GM12865 (cell line): ENCODE measurements at places on chromosomes 16 and 17.

- DNase-seq: no peak
Observed at GRCh38 chr17:4648741-4649140, 7.3 kb upstream of the ALOX15 start.

DNA sequence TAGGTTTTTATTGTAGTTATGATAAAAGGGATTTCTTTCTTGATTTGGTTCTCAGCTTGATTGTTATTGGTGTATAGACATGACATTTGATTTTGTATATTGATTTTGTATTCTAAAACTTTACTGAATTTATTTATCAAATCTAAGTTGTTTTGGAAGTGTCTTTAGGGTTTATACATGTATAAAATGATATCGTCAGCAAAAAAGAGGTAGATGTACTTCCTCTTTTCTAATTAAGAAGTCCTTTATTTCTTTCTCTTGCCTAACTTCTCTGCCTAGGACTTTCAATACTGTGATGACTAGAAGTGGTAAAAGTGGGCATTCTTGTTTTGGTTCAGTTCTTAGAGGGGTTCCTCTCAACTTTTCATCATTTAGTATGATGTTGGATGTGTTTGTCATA is 487.3 kb upstream of the KIF2B start:
- no peak for DNase-seq

GRCh38 chr16:85709766-85710585 is 21.2 kb upstream of the GINS2 start:
- no peak for DNase-seq

DNA sequence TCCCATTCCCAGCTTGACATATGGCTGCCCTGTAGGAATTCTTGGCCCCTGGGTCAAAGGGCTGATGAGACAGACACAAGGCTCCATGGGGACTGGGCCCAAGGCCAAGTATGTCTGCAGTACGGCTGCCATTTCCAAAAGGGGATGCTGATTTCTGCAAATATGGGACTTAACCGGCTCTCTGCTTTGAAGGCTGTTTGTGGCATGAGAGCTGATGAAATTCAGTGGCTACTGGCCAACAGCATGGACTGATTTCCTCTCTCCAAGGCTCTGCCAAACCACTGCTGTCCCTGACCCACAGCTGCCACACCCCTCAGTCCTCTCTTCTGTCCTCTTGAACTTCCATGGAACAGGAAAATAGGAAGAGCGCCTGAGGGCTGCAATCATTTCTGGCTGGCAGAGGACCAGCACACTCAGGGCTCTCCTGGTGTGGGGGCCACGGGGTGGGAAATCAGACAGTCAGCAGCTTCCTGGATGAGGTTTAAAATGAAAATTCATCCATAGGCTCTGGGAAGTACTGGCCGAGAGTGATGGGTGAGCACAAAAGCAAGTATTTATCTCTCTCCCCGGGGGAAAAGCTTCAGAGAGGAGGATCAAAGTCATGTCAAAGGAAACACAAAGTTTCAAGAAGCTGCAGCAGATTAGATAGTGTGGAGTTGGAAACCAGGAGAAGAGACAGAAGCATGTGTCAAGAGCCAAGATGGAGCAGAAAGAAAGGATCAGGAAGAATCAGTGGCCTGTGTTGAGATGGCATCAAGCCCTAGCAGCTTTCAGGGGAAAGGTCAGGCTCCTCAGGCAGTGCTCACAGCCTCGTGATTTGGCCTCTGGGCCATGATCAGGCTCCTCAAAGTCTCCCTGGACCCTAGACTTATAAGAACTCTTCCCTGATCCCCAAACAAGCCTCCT is 64.1 kb upstream of the SREBF1 start:
- DNase-seq: no peak

- DNase-seq: no peak
Observed at GRCh38 chr16:11792410-11793241, 4.4 kb downstream of the ZC3H7A start.

DNA sequence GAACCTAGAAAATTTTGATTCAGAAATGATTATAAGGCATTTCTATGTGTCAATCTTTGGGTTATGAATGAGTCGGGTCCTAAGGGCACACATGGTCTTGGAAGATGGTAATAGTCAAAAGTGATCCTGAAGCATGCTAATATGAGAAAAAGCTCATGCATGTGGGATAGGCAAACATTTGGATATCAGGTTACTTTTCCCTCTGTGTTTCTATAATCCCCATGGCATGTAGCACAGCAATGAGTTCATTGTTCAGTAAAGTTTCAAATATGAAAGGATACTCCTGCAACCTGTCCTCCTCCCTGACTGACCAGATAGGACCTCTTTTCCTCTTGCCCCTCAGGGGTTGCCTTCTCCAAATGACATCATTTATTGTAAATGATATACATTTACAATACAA is 249.9 kb upstream of the MON1B start:
- DNase-seq: no peak

GRCh38 chr16:11679250-11679649 is 11.0 kb downstream of the SNN start:
- no peak for DNase-seq

GRCh38 chr17:72693956-72694355 is 398.5 kb downstream of the SLC39A11 start:
- DNase-seq: no peak

GRCh38 chr16:27982184-27982583 is 81.3 kb downstream of the GSG1L start:
- DNase-seq: no peak

GRCh38 chr17:49108318-49108717 is 24.3 kb upstream of the B4GALNT2 start:
- no peak for DNase-seq

DNA sequence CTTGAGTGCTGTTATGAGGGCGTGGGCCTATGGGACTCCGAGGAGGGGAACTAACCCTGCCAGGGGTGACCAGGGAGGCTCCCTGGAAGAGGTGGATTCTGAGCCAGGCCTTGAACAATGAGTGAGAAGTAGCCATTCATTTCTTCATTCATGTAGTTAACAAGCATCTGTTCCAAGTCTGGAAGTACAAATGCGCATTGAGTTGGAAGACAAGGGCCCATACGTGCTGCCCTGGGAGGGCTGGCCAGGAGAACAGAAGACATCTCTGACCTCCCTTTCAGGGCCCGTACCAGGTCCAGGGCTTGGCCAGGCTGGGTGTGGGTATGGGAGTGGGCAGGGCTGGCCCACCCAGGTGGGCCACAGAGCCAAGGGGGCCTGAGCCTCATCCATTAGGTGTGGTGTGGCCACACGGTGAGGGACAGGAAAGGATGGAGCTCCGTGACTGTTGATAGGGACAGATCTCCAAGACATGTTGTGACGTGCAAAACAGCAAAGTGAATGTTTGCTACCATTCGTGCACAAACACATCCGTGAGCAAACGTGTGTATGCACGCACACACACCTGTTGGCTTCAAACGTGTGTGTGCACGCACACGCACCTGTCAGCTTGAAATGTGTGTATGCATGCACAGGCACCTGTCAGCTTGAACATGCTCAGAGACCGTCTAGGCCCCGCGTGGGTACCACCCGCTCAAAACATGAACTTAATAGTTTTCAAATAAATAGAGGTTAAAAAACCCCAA is 46.8 kb downstream of the ZDHHC7 start:
- no peak for DNase-seq

DNA sequence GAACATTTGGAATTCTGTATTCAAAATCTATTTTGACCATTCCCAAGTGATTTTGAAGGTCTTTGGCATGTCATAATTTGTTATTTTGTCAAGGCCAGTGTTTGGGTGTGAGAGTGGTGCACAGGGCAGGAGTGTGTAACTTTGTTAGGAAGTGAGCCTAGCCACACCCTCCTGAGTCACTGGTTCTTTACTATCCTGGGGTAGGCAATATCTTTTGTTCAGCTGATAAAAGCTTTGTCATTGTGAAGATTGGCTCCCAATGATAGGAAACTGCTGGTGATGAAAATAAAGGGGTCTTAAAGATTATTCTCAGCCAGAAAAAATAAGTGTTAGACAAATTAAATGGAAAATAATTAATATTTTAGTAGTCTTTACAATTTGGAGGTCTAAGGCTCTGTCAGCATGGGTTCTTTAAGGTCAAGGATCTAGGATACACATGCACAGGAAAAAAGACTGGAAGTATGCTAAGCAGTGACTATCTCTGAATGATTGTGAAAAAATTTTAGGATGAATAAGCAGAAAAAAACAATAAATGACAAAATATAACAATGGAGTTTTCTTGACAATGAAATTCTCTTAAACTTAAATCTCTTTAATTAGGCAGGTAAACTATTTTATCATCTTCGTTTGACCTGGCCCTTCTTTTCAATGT is 5.1 kb downstream of the UBN1 start:
- no peak for DNase-seq

DNA sequence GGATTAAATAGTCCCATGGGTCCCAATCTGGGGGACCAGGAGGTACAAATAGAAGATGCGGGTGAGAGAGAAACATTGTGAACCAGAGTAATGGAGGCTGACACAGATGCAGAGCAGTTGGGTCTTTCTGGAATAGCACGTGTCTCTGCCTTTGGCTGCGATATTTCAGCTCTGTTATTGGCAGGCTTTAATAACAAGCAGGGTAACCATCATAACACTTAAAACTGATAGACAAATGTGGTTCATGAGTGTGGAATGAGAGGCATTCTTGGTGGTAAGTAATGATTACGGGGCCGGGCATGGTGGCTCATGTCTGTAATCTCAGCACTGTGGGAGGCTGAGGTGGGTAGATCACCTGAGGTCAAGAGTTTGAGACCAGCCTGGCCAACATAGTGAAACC is 110.3 kb downstream of the SNX29 start:
- no peak for DNase-seq

DNA sequence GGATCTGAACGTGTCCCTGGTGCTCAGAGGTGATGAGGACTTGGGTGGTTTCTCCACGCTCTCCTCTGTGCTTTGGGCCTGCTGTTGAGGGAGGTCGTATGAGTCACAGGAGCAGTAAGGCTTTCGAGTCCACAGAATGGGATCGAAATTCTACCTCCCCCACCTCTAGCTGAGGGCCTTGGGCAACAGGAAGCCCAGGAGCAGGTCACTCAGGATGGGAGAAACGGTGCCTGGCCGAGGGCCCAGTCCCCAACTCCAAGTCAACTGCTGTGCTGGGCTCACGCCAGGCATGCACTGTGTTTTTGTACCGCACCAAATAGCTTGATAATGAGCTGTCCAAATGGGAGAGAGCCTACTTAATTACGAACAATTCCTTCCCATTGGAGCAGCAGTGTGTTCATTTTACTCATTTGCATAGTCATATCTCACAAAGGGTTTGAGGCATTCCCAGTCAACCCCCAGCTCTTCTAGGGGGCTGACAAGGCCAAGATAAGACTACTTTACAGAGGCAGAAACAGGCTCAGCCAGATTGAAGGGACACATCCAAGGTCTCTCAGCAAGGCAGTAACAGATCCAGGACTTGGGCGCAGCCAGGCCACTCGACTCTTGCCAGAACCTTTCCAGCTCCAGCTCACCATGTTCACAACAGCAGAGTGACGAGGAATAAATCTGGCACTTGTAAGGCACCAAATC is 53.6 kb downstream of the WNT3 start:
- no peak for DNase-seq

DNA sequence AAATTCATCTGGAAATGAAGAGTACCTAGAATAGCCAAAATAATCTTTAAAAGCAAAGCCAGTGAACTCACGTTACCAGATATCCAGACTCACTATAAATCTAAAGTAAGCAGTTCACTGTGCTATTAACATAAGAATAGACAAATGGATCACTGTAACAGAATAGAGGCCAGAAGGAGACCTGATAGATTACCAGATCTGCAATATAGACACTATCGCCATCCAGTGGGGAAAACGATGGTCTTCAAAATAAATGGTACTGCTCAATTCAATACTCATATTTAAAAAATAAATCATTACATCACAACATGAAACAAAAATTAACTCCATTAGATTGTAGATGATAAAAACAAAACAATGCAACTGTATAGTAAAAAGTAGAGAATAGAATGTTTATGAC is 158.6 kb upstream of the CDH8 start:
- peak; percentile 1 for DNase-seq

DNA sequence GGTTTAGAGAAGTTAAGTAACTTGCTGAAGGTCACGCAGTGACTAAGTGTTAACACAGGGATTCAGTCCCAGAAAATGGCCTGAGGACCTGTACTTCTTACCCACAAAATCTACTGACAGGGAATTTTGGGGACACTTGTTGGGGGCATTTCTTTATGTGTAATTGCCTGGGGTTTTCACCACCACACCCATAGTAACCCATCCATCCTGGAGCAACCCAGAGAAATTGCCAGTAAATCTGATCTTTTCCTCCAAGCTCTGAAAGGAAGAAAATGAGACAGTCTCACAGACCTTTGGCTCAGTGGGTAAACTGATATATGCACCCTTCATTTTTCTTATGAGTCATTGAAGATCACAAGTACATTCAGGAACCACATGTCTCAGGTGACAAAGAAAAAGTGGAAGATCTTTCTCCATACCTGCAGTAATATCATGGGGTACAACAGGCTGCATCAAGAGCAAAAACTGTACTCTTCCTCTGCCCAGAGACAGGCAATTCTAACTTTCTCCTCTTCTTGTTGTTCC is 81.0 kb downstream of the NOG start:
- no peak for DNase-seq

GRCh38 chr16:1337486-1337885 is 4.0 kb downstream of the BAIAP3 start:
- no peak for DNase-seq

DNA sequence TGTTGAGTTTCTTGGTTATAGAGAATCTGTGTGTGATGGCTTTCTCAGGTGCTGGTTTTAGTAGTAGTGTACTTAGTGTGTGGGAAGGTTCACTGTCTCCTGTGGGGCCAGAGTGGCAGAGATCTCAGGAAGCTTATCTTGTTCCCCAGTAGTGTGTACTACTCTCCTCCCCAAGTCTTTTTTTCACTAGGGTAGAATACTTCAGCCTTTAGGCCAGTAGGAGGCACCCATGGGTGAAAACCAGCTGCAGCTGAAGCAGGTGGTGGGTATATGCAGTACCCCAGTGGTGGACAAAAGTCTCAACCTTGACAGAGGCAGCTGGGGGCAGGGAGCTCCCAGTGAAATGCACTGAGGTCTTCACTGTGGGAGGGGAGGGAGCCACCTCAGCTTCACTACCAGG is 109.9 kb downstream of the PHKB start:
- DNase-seq: peak; percentile 19

- no peak for DNase-seq
Observed at GRCh38 chr17:27621942-27622559, 8.9 kb upstream of the LGALS9 start.

DNA sequence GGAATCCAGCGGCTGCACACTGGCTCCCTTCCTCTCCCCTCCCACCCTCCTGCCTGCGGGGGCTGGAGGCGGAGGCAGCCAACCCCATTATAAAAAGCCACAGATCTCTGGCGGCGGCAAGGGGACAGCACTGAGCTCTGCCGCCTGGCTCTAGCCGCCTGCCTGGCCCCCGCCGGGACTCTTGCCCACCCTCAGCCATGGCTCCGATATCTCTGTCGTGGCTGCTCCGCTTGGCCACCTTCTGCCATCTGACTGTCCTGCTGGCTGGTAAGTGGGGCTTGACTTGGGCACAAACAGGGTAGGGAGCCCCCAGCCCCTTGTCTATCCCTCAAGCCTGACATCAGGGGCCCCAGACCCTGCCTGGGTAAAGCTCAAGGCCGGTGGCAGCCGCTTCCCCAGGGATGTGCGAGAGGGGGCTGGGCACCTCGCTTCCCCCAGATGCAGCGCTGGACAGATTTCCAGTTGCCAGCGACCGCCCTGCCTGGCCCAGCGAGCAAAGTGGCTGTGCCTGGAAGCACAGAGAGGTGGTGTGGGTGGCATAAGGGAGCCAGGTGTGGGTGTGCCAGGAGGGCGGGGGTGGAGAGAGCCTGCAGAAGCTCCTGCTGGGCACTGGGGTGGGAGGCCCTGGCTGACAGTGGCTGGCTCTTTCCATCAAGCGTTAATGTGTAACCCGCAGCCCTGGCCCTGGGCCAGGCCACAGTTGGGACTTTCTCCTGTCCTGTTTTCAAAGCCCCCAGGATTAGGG is at the start of gene CX3CL1:
TSS of gene CX3CL1 (plus strand) at position 119 of the 745 bp plus-strand sequence. CDS start at position 198, 79 bp downstream.
- DNase-seq: no peak
